ENCODE measurements at places on chromosomes 1 and 21.
A peak's percentile ranks its signal among the peaks of the same experiment; 100 is the strongest.

- no peak for DNase-seq
Observed at GRCh38 chr1:167563579-167564246, 10.2 kb upstream of the CREG1 start.

- DNase-seq = peak; percentile 31
Observed at GRCh38 chr1:246035060-246035541, 472.0 kb downstream of the SMYD3 start.

- no peak for DNase-seq
Observed at GRCh38 chr1:8109216-8109615, 83.1 kb upstream of the ERRFI1 start.

DNA sequence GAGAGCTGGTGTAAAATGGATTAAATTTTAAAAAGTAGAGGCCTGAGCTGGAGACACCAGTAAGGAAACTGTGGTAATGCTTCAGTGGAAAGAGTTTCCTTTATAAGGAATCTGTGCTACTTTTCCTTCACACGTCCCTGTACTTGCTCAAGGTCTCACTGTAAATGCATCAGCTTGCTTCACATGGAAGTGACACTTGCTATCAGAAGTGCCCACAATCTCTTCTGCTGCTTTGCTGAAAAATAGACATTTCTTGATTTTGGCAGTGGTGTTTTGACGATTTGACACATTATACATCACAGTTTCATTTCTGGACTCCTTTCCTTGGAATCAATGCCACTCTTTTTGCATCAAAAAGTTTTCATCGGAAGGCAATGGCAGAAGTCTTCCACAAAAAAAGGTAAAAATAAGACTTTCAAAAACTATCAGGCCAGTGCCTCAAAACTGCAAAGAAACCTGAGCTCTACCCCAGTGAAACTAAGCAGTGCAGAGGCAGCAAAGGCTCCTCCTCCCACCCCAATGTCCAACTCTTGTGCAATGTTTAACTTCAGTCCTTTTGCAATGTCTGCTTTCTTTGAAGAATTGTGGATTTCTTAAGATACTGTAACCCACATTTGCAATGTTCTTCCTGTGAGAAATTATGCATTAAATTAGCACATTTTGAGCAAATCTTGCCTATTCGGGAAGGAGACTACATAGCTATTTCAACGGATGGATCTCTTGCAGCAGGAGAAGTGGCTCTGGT lies 18.4 kb upstream of the TSPAN2 start:
- DNase-seq = no peak

- DNase-seq = no peak
Observed at GRCh38 chr1:231337043-231337471, 595 bp downstream of the EXOC8 start.

DNA sequence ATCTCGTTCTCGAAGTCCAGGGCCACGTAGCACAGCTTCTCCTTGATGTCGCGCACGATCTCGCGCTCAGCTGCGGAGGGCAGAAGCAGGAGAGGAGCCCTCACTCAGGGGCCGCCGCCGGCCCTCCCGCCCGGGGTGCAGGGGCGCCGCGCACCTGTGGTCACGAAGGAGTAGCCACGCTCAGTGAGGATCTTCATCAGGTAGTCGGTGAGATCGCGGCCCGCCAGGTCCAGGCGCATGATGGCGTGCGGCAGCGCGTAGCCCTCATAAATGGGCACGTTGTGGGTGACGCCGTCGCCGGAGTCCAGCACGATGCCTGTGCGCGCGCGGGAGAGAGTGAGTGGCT lies 1.8 kb downstream of the ACTA1 start:
- peak; percentile 35 for DNase-seq

- peak; percentile 49 for DNase-seq
Observed at GRCh38 chr1:84712276-84712874, 22.1 kb upstream of the SSX2IP start.

DNA sequence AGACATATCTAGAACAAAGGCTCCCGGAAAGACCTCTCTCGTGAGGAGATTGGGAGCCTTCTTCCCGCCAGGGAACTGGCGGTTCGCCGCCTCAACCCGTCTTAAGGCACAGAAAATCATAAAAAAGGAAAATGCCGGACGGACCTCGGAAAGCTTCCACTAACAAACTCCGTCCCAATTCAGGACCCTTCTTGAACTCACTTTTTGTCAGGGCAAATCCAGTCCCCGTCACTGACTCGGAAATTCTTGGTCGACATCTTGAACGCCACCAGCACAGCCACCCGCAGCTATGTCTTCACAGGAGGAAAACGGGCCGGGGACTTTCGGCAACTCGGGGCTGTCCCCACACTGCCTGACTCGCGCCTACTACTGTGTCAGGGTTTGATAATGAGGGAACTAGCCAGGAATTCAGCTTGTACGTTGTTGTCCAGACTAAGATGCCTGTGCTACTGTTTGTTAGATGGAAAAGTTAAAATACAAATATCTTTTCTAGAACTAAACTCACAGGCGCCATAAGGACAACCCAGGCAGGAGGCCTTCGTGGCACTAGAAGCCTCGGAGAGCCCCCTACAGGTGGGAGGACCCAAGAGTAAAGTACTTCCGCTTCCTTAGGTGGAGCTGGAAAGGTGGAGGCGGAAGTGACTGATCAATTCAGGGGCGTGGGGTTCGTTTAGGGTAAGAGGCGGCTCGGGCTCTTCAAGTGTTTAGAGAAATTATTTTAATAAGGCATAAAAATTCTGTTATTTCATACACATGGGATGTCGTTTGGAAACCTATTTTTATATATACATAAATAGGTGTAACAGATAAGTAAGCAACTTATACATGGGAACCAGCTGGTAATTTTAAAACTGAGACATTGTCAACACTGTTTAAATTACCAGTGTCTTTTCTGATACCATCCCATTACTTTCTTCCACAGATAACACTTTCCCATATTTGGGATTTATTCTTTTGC lies at the start of gene ZRANB2:
Gene ZRANB2, minus strand, starts transcription at position 297 of the 958 bp plus-strand sequence. Its CDS starts 40 bp downstream, at position 257.
- DNase-seq = peak; percentile 98

GRCh38 chr1:17060306-17060749 lies 6.5 kb upstream of the SDHB start:
- DNase-seq = no peak

GRCh38 chr1:160755461-160755860 lies 16.4 kb downstream of the SLAMF7 start:
- DNase-seq = no peak

DNA sequence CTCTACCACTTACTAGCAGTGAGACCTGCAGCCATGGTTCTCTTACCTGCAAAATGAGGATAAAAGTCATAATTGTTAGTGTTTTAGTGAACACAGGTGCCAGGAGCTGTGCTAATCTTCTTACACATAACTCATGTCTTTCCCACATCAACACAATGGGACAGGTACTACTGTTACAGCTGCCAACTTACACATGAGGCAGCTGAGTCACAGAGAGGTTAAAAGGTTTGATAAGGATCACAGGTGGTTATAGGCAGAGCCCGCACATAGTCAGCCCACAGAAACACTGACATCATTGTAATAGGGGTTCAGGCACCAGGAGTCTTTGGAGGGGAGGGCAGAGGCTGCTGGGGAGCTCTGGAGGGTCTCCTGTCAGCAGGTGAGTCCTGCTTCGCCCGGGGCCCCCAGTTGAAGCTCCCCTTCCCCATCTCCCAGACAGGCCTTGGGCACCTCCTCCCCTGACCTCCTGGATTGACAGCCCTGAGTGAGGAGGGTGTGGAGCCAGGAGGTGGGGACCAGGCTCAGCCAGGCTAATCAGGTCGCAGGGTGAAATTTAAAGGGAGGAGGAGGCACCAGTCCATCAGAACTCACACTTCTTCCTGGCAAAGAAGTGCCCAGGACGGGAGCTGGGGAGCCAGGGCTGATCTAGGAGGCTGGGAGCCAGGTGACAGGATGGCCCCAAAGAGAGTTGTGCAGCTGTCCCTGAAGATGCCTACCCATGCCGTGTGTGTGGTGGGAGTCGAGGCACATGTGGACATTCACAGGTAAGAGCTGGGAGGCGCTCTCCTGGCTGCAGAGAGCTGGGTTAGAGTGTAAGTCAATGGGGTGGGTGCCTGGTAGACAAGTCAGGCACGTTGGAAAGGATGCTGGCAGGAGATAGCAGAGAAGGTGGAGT lies at the start of gene PADI1:
Gene PADI1, plus strand, starts transcription at position 583 of the 895 bp plus-strand sequence. Its CDS starts 90 bp downstream, at position 673.
- DNase-seq = no peak

GRCh38 chr1:66335859-66336640 lies 197.9 kb upstream of the SGIP1 start:
- DNase-seq = peak; percentile 47

GRCh38 chr1:200351826-200352549 lies 57.8 kb downstream of the ZNF281 start:
- DNase-seq = peak; percentile 56

DNA sequence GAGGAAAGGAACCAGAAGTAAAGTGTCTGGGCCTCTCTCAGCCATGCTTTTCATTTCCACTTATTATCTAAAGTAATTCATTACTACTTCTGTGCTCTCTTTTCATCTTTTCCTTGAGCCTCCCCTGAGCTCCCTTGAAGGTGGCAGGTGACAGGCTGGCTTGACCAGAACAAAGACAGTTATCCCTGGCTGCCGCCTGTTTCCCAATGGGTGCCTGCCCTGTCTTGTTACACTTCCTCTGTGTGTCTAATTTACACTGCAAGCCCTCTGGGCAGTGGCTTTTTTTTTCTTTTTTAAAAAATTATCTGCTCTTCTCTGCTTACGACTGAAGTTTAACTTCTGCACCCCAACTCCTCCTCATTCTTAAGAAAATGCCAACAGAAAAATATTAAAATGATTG lies 113.4 kb downstream of the NGF start:
- no peak for DNase-seq

GRCh38 chr1:1230656-1231399 lies 973 bp downstream of the SDF4 start:
- peak; percentile 78 for DNase-seq

GRCh38 chr21:42629933-42630589 lies 23.4 kb upstream of the PDE9A start:
- no peak for DNase-seq

GRCh38 chr1:14649976-14650375 lies 51.5 kb downstream of the KAZN start:
- no peak for DNase-seq

DNA sequence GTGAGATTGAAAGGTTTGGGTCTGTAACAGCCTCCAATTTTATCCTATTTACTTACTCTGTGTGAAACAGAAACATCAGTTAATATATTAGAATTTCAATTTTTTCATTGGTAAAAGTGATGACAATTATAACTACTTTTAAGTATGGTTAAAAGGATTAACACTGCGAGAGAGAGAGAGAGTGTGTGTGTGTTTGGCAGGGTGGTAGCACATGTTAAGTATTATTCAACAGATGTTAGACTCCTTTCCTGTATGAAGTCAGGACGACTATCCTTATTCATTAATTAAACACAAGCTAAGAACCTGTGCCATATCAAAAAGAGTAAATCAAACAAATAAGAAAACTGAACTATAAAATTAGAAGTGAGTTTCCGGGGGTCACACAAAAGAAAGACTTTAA lies 662.5 kb downstream of the PLPP3 start:
- no peak for DNase-seq

GRCh38 chr21:46297338-46298271 lies 11.5 kb downstream of the YBEY start:
- DNase-seq = no peak

DNA sequence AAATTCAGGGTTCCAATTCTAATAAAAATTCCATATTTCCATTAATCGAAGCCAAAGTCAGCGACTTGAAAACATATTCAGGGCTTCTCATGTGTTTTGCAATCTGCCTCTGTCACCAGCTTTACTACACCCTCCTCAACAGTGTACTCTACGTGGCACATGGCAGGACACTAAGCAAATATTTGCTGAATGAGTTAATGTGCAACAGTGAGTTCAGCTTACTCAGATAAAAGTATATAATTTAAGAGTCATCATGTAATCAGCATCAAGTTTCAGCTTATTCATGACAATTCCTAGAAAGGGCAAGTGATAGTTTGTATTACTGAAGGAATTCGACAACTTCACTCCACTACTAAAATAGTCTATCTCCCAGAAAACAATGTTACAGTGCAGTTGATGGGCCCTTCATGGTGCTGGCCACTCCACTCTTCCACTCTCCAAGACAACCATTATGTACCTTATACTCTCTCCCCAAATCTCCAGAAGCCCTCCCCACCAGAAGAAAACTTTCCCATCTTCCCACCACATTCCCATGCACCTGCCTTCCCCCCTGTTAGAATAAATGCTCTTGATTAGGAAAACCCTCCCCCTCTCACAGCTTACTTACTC lies 97.3 kb downstream of the TTLL7 start:
- peak; percentile 36 for DNase-seq

DNA sequence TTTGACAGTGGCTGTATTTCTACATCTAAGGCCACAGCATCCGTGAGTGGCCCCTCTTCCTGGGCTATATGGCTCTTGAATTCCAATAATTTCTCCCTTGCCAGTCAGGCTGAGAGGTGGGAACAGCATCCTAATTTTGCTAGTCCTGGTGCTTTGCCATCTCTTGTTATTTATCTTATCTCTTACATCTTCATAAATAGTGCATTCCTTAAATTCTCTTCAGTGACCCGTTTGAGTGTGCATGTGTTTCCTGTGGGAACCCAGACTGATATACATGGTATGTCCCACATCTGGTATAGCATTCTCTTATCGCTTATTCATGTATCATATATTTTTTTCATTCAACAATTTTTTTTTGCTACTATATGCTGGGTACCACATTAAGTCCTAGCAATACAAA lies 9.9 kb downstream of the S100A11 start:
- DNase-seq = no peak

DNA sequence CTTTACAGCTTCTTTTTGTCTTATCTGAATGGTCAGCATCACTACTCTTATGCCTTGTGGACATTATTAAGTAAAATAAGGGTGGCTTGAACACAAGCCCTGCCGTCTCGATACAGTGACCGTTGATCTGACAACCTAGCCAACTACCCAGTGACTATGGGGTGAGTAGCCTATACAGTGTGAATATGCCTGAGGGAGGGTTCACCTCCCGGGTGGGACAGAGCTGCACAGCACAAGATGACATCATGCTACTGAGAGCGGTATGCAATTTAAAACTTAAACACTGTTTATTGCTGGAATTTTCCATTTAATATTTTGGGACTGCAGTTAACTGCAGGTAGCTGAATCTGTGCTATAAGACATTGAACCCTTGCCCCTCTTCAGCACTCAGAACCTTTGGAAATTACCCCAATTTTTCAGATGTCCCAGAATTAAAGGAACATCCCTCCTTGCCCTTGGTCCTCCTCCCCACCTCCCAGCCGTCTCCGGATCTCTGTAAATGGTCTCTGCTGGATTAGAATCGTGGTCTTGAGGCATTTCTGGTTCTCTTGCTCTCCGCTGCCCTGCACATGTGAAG lies 618.5 kb downstream of the PTPRU start:
- no peak for DNase-seq

GRCh38 chr1:31263408-31263807 lies 23.7 kb upstream of the NKAIN1 start:
- no peak for DNase-seq

GRCh38 chr1:235122348-235122747 lies 6.3 kb downstream of the TOMM20 start:
- DNase-seq = no peak

- DNase-seq = no peak
Observed at GRCh38 chr21:22374218-22374969, 1376.2 kb downstream of the NCAM2 start.

- no peak for DNase-seq
Observed at GRCh38 chr1:6796095-6796494, 10.8 kb downstream of the CAMTA1 start.

GRCh38 chr21:27564684-27565301 lies 597.9 kb upstream of the ADAMTS5 start:
- peak; percentile 81 for DNase-seq
